ENCODE measurements at places on chromosomes 6 and 20. TPM values are rescaled to one million over a fixed set of nuclear protein-coding genes. Genes with fewer than 3 reads are reported as not detected.

The ENTPD6 gene
- 132 TPM for total RNA-seq

DNA sequence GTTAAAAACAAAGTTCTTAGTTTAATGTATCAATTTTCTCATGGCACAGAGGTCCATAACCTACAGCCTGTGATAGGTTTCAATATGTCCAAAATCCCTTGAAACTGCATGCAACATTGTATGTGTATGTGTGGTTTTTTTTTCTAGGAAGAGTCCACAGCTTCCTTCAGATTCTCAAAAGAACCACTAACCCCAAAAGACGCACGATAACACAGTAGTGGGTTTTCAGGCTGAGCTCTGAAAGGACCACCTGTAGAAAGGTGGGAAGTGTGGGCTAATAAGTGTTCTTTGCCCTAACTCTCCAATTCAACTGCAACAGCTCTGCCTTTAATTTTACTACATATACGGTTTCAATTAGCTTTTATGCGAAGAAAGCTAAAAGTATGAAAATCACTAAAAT is 11.5 kb upstream of the KATNA1 start:
- no peak for DNase-seq

- no peak for DNase-seq
These were observed 1260.8 kb upstream of the GJE1 start for GRCh38 chr6:140871911-140872310.

DNA sequence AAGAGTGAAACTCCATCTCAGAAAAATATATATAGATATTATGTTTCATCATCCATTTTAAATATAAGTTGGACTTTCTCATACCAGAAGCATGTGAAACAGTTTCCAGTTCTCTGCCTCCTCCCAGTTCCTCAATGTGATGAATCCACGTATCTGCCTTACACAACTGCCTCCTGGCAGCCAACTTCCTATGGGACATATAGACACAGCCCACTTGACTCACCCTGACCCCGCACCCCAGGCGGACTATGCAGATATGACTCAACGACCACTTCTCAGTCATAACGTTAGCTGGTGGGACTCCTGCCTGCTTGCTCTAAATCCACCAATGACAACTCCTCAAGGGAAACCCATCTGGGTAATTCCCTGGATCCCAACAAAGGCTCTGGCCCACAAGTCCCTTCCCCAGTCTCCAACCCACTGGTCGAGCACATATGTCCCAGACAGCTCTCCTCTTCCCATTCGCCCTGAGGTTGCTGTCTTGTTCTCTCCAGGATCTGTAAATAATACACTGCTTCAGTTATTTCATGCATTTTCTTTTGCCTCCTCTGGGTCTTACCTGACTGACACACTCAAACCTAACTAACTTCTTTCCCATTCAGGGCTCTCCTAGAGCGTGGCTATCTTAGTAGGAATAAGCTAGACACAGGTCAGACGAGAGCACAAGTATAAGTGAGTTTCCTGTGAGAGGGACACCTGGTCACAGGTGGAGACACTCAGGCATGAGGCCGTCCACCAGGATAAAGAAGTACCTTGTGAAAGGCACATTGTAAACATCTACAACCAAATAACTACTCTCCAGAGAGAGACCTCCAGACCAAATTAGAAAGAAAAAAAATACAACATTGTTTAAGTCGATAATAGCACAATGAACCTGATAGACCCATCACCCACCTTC is 548.5 kb downstream of the CD83 start:
- DNase-seq = peak; percentile 77

Data from Right ventricle myocardium inferior (tissue), 1 donor.